ENCODE measurements at places on chromosomes 2 and 18.

GRCh38 chr2:226728996-226729395 lies 70.6 kb downstream of the IRS1 start:
- DNase-seq, result no peak

DNA sequence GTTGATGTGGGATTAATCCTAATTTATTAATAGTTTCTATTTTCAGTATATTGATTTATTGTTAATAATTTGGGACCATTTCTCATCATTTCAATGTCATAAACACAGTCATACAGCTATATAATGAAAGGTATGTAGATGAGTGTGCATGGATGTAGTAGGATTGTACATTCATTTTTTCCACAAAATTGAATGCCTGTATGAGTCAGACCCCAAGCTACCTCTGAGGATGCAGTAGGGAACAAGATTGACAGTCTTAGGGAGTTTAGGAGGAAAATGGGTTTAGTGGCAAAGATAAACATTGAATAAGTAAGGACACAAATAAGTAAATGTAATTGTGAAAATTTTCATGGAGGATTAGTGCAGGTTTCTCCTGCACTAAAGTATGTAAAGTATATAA lies 14.1 kb upstream of the TMEFF2 start:
- DNase-seq, result no peak

DNA sequence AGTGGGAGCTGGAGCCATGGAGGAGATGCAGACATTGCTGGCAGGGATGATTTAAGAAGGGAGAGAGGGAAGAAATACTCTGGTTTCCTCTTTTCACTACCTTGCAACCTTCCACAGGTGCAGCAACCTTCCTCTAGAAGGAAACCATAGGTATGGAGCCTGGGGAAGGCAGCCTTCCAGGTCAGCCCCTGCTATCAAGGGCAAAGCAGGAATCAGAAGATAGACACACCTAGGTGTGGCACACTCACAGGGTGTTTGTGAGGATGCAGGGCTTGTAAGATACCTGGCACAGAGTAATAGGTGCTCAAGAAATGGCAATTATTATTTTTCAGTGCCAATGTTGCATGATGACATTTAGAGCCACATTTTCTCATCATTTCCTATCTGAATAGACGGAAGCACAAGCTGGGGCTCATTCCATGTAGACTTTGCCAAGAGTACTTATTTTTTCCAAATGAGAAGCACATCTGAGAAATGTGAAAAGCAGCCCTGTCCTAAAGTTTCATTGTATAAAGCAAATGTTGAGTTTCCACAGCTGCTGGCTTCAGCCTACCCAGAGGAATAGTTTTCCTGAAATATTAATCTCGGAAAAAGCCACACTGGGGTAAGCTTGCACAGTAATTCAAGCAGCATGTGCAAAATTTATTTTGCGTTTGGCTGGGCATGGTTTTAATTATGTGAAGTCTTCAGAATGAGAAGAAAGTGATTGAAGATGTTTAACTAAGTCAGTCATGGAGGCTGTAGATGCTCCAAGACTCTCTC lies 20.6 kb downstream of the EVA1A start:
- DNase-seq, result no peak

DNA sequence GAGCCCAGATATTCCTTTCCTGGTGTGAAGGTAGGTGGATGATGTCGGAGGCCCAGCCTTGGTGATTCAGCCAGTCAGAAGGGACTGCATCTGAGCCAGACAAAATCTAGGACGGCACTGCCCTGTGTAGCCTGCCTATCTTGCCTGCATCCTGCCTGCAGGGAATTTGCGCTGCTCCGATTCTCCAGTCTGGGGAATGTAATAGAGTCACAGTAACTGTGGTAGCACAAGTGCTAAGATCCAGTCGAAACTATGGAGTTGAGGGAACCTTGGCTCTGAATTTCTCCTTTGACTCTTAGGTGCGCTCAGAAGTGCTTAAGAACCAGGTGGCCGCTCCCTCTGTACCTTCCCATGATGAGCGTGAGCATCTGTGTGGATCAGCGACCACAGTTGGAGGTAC lies 15.9 kb downstream of the IL36B start:
- DNase-seq, result no peak

GRCh38 chr2:200763422-200763821 lies 48.3 kb upstream of the BZW1 start:
- DNase-seq, result no peak

Measured in T follicular helper cell (primary cell).